Left lung (tissue), 14 donors: ENCODE measurements at places on chromosomes 6 and 20.

DNA sequence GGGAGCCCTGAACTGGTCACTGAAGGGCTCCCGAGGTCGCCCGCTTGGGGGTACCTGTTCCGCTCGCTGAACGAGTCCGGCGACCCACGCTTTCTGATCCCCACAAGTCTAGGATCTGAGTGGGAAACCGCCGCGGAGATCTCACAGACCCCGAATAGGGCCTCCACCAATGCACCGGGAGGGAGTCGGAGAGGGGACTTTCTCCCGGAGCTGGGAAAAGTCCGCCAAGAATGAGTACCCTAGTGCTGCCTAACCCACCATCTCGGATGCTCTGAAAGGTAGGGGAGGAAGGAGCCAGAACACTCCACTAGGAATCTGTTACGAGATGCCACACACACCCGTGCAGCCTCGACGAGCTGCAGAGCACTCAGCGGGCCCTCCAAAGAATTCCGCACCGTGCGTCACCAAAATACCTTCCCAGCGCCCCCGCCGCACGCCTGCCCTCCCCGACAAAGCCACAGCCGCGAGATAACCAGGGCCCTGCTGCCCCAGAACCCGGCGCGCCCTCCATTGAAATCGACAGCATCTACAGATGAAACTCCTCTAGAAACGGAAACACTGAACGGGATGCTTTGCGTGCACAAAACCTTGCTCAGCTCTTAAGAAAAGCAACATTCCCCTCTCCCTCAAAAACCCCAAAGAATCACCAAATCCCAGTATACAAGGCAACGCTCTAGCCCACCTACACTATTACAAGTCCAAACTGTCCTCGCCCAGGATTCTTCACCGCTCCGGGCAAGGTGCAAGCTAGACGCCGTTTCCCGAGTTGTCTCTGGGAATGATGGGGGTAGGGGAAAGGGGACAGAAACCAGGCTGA is 686 bp downstream of the COL12A1 start:
- peak; percentile 64 for DNase-seq

GRCh38 chr6:39088331-39088730 is 26.7 kb downstream of the SAYSD1 start:
- DNase-seq: peak; percentile 80

- peak; percentile 79 for DNase-seq
These were observed 3.1 kb downstream of the GABRR2 start for GRCh38 chr6:89311853-89312531.

GRCh38 chr6:166947251-166947650 is 9.1 kb downstream of the RNASET2 start:
- DNase-seq: no peak
